Type B pancreatic cell (in vitro differentiated cells): ENCODE measurements at places on chromosomes 7 and 10. TPM values are rescaled to one million over a fixed set of nuclear protein-coding genes. Genes with fewer than 3 reads are reported as not detected.

SLC16A9 gene
- 10.0 and 18.2 TPM in 2 replicates for total RNA-seq

GRCh38 chr10:22427101-22427500, 81.8 kb downstream of the SPAG6 start:
- DNase-seq, result no peak
- H3K36me3 ChIP-seq, result no peaks in the 10 kb centered on the region
- H3K4me1 ChIP-seq, result peaks cover 37% of the 10 kb centered on the region

GRCh38 chr10:21208666-21209316, 311.7 kb upstream of the NEBL start:
- peaks cover 8% of the 10 kb centered on the region for H3K4me1 ChIP-seq
- no peak overlapping the region for H3K4me3 ChIP-seq
- H3K27ac ChIP-seq, result no peak overlapping the region
- peaks cover 5% of the 10 kb centered on the region for H3K36me3 ChIP-seq

DNA sequence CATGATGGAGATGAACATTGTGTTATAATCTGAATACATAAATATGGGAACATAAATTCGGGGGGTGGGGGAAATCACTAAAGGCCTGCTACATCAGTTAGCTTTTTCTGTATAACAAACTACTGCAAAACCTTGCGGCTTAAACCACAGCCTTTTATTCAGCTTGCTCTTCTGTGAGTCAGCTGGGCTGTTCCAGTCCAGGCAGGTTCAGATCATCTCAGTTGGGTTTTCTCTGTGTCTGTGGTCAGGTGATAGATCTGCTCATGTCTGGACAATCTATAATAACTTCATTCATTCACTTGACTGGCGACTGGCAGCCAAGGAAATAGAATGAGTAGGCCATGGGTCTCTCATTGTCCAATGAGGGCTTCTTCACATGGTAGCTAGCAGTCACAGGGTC, 23.5 kb downstream of the HTR7 start:
- no peak overlapping the region for H3K4me3 ChIP-seq
- DNase-seq, result no peak
- H3K36me3 ChIP-seq, result no peaks in the 10 kb centered on the region
- H3K27ac ChIP-seq, result no peak overlapping the region
- peaks cover 19% of the 10 kb centered on the region for H3K27me3 ChIP-seq

DNA sequence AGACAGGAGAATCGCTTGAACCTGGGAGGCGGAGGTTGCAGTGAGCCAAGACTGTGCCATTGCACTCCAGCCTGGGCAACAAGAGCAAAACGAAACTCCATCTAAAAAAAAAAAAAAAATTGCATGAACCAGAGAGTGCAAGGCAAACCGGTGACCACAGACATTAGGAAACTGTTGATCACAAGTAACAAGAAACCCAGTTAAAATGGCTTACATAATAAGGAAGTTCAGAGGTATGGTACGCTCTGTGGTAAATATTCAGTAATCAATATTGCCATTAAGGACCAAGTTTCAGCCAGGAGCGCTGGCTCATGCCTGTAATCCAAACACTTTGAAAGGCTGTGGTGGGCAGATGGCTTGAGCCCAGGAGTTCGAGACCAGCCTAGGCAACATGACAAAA, 9.2 kb upstream of the NT5C2 start:
- peaks cover 24% of the 10 kb centered on the region for H3K4me1 ChIP-seq
- no peak overlapping the region for H3K27ac ChIP-seq
- no peaks in the 10 kb centered on the region for H3K27me3 ChIP-seq
- H3K4me3 ChIP-seq, result no peak overlapping the region

- H3K4me1 ChIP-seq, result peaks cover 36% of the 10 kb centered on the region
- no peak overlapping the region for H3K27ac ChIP-seq
- H3K27me3 ChIP-seq, result no peaks in the 10 kb centered on the region
- H3K4me3 ChIP-seq, result no peak overlapping the region
Measured at GRCh38 chr7:117808910-117809705, 64.1 kb downstream of the CTTNBP2 start.

GRCh38 chr7:69782917-69783684, 184.8 kb downstream of the AUTS2 start:
- H3K27ac ChIP-seq, result no peak overlapping the region
- H3K4me1 ChIP-seq, result peaks cover 42% of the 10 kb centered on the region
- DNase-seq, result no peak
- H3K4me3 ChIP-seq, result no peak overlapping the region

PTF1A gene
- 0.51 and 1.4 TPM in 2 replicates for total RNA-seq

- H3K27ac ChIP-seq, result no peak overlapping the region
- no peaks in the 10 kb centered on the region for H3K36me3 ChIP-seq
- no peaks in the 10 kb centered on the region for H3K4me1 ChIP-seq
- peaks cover 3% of the 10 kb centered on the region for H3K27me3 ChIP-seq
- no peak overlapping the region for H3K4me3 ChIP-seq
- no peak for DNase-seq
Measured at GRCh38 chr10:45204954-45205775, 110.2 kb downstream of the OR13A1 start.

DNA sequence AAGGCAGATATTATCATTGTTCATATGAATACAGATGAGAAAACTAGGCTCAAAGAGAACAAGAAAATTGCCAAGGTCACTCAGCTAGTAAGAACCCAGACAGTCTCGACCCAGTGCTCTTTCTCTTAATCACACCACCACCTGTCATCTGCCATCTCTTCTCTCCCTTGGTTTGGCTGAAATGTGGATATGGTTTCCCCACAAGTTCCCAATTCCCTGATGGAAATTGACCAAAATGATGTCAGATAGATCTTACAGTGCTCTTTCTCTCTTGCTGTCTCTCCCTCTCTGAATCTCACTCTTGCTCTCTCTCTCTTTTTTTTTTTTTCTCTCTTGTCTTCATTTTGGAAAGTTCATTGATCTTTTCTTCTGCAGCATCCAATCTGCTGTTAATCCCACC, 9.1 kb downstream of the C10orf90 start:
- no peaks in the 10 kb centered on the region for H3K27me3 ChIP-seq
- DNase-seq, result no peak
- H3K27ac ChIP-seq, result no peak overlapping the region
- no peaks in the 10 kb centered on the region for H3K4me1 ChIP-seq
- H3K4me3 ChIP-seq, result no peak overlapping the region

- DNase-seq, result no peak
- H3K27ac ChIP-seq, result no peak overlapping the region
- H3K27me3 ChIP-seq, result peaks cover 13% of the 10 kb centered on the region
- H3K4me1 ChIP-seq, result peaks cover 14% of the 10 kb centered on the region
Measured at GRCh38 chr7:149753375-149754233, 19.8 kb downstream of the ZNF467 start.

DNA sequence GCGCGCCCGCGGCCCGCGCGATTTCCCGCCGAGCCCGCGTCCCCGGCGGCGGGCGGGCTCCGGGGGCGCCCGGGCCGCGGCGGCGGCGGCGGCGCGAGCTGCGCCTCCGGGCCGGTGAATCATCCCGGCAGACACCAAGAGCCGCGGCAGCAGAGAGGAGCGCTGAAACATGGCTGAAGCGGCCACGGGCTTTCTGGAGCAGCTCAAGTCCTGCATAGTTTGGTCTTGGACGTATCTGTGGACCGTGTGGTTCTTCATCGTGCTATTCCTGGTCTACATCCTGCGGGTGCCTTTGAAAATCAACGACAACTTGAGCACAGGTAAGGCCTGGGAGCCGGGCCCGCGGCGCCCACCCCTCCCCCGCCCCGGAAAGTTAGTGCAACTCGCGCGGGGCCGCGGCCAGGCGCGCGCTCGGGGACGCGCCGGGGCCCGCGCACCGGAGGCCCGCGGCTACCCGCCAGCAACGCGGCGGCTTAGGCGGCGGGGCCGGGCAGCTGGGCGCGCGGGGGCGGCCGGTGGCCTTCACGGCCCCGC, at the start of gene ST7:
ST7 (plus strand) TSS at position 130 of the 534 bp plus-strand sequence; CDS start at position 170, 40 bp downstream.
- no peaks in the 10 kb centered on the region for H3K27me3 ChIP-seq
- H3K27ac ChIP-seq, result peak within 1 kb of the TSS; percentile 98
- H3K4me1 ChIP-seq, result peaks cover 27% of the 10 kb centered on the region
- peak; percentile 73 for DNase-seq

CTAGE8 gene
- 0.99 and 6.4 TPM in 2 replicates for total RNA-seq

SOSTDC1 gene
- 5.4 and 6.0 TPM in 2 replicates for total RNA-seq

- peaks cover 4% of the 10 kb centered on the region for H3K36me3 ChIP-seq
- H3K27me3 ChIP-seq, result no peaks in the 10 kb centered on the region
- H3K4me1 ChIP-seq, result peaks cover 7% of the 10 kb centered on the region
- no peak overlapping the region for H3K27ac ChIP-seq
- no peak overlapping the region for H3K4me3 ChIP-seq
- no peak for DNase-seq
Measured at GRCh38 chr10:58464956-58465355, 47.7 kb upstream of the BICC1 start.

DNA sequence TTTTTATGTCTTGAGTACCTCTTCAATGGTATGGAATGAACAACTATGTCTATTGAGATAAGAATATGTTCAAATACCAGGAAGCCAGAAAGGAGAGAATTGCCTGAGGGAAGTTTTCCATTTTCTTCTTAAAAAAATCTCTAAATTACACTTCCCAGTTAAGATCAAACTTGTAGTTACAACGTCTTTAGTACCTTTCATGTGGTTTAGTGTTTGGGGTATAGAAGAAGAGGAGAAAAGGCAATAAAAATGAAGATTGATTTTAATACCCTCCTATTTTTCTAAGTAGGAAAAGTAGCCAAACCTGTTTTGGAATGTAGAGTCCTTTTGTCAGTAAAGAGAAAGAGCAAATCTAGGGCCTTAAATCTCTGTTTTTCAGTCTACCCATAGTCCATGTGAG, 470.0 kb upstream of the SEMA3A start:
- H3K4me1 ChIP-seq, result peaks cover 32% of the 10 kb centered on the region
- H3K27ac ChIP-seq, result peak overlapping the region; percentile 40
- no peak for DNase-seq
- peaks cover 3% of the 10 kb centered on the region for H3K27me3 ChIP-seq

FAM237B gene
- total RNA-seq, result not detected in 2 replicates

- no peak overlapping the region for H3K4me3 ChIP-seq
- peaks cover 3% of the 10 kb centered on the region for H3K36me3 ChIP-seq
- H3K27ac ChIP-seq, result no peak overlapping the region
Measured at GRCh38 chr10:110279407-110279986, 25.2 kb downstream of the SMNDC1 start.

CARD11 gene
- 11.6 and 43.1 TPM in 2 replicates for total RNA-seq

GRCh38 chr7:29354340-29354739, 159.8 kb downstream of the CHN2 start:
- peaks cover 15% of the 10 kb centered on the region for H3K36me3 ChIP-seq
- H3K4me1 ChIP-seq, result peaks cover 24% of the 10 kb centered on the region
- H3K4me3 ChIP-seq, result peak overlapping the region; percentile 48
- no peaks in the 10 kb centered on the region for H3K27me3 ChIP-seq
- peak overlapping the region; percentile 76 for H3K27ac ChIP-seq
- no peak for DNase-seq

EFCAB10 gene
- total RNA-seq, result 2.0 TPM in 1 of 2 replicates, not detected in the other

DNA sequence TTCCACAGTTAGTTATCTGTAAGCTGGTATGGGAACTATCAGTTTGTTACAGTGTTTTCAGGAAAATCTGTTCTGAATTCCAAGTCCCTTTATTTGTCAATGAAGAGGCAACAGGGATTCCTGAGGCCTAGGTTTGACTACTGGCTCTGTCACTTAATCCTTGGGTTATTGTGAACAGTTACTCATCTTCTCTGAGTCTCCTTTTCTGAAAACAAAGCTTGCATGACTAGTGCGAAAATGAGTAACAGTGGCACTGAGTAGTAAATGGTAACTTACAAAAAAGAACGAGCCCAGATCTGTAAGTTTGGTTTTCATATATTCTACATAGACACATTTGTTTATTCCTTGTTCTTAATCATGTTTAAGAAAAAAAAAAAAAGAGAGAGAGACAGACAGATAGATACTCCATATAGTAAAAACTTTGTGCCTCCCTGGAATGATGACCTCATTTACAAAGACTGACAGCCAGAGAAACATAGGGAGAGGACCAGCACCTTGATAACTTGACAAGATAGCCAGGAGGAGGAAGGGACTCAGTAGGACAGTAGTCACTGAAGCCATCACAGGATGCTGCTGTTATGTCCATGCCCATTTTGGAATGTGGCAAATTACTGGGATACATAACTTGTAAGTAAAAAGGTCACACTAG, 1.9 kb downstream of the MRPS33 start:
- peak overlapping the region; percentile 99 for H3K27ac ChIP-seq
- peaks cover 5% of the 10 kb centered on the region for H3K36me3 ChIP-seq
- peak overlapping the region; percentile 100 for H3K4me3 ChIP-seq
- peaks cover 26% of the 10 kb centered on the region for H3K4me1 ChIP-seq
- DNase-seq, result no peak

GRCh38 chr10:80870282-80870681, 332.6 kb downstream of the SH2D4B start:
- no peaks in the 10 kb centered on the region for H3K4me1 ChIP-seq
- H3K27me3 ChIP-seq, result no peaks in the 10 kb centered on the region
- no peak overlapping the region for H3K4me3 ChIP-seq
- no peak for DNase-seq
- no peak overlapping the region for H3K27ac ChIP-seq

- no peaks in the 10 kb centered on the region for H3K36me3 ChIP-seq
- H3K27ac ChIP-seq, result no peak overlapping the region
- H3K27me3 ChIP-seq, result no peaks in the 10 kb centered on the region
- H3K4me3 ChIP-seq, result no peak overlapping the region
Measured at GRCh38 chr10:21257919-21258318, 267.6 kb downstream of the SKIDA1 start.

GRCh38 chr10:34641913-34642558, 173.1 kb downstream of the PARD3 start:
- peak overlapping the region; percentile 74 for H3K4me3 ChIP-seq
- DNase-seq, result no peak
- no peaks in the 10 kb centered on the region for H3K27me3 ChIP-seq
- peaks cover 51% of the 10 kb centered on the region for H3K4me1 ChIP-seq
- H3K36me3 ChIP-seq, result no peaks in the 10 kb centered on the region

IL15RA gene
- total RNA-seq, result 1.4 and 3.7 TPM in 2 replicates

GRCh38 chr7:73811760-73812168, 19.0 kb upstream of the CLDN4 start:
- peak overlapping the region; percentile 88 for H3K27ac ChIP-seq
- no peaks in the 10 kb centered on the region for H3K36me3 ChIP-seq
- peak overlapping the region; percentile 58 for H3K4me3 ChIP-seq
- H3K4me1 ChIP-seq, result no peaks in the 10 kb centered on the region
- DNase-seq, result no peak

DNA sequence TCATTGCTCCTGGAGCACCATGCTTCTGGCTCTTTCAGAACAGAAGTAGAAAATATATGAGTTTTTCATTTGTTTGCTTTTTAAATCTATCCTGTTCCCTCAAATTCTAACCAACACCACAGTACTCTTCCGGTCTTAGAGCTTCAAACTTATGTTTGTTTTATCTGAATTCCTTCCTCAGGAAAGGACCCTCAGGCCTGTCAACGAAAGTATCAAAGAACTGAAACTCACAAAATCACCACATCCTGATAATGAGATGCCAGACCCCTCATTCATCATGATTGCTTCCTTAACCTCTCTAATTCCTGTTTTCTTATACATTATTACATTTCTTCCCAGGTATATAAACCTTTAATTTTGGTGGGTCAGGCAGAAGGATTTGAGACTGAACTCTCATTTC, 135.2 kb downstream of the BMS1 start:
- H3K27me3 ChIP-seq, result peaks cover 4% of the 10 kb centered on the region
- H3K36me3 ChIP-seq, result no peaks in the 10 kb centered on the region
- H3K4me3 ChIP-seq, result no peak overlapping the region
- no peak overlapping the region for H3K27ac ChIP-seq

DNA sequence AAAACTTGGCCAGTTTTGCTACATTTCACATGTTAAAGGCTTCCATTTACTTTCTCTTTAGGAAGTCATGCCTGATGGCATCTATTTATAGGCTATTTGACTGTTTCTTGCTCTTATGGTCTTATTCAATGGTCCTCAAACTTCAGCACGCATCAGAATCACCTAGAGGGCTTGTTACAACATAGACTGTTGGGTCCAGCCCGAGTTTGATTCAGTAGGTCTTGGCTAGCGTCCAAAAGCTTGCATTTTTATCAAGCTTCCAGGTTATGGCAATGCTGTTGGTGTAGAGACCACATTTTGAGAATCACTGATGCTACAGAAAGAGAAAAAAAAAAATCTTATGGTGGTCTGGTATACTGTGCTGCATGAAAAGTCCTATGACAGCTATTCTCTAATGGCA, 51.9 kb downstream of the MTPN start:
- H3K4me1 ChIP-seq, result peaks cover 15% of the 10 kb centered on the region
- no peak overlapping the region for H3K27ac ChIP-seq
- H3K4me3 ChIP-seq, result no peak overlapping the region

TSPAN12 gene
- total RNA-seq, result 14.8 and 16.3 TPM in 2 replicates
